A172 (cell line): ENCODE measurements at places on chromosomes 1 and 21. TPM values are rescaled to one million over a fixed set of nuclear protein-coding genes. Genes with fewer than 3 reads are reported as not detected.
A peak's percentile ranks its signal among the peaks of the same experiment; 100 is the strongest.

GRCh38 chr1:26218906-26219494, 15.0 kb upstream of the CEP85 start:
- DNase-seq, result peak; percentile 21

DNA sequence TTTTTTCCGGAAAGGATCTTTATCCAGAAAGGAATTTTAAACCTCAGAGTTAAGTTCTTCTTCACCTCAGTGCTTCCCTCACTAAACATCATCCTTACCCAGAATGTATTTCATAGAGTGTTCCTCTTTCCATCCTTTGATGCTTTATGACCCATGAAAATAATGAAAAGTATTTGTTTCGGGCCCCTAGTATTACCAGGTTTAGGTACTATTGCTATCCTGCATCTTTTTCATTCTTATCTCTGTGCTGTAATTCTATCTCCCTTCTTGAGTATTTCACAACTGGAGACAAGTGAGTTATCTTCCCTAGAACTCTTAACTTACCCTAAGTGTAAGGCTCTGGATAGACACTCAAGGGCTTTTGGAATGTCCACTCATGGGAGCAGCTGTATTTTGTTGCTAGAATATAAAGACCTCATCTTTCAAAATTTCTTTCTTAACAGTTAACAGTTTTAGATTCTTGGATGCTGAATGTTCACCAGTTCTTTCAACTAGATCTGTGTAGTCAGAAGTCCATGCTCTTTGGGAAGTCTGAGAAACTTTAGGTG, 26.2 kb downstream of the UCK2 start:
- DNase-seq, result no peak

DNA sequence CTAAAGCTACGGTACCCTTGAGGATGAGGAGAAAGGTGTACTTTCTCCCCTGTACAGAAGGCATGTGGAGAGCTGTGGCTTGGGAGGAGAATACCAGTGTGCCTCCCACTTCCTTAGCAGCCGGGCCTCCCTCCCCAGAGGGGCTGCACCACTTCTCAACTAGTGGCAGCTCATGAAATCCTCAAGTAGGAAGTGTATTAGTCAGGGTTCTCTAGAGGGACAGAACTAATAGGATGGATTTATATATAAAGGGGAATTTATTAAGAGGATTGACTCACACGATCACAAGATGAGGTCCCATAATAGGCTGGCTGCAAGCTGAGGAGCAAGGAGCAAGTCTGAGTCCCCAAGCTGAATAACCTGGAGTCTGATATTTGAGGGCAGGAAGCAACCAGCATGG, 53.1 kb upstream of the PPP2R5A start:
- no peak for DNase-seq

DNA sequence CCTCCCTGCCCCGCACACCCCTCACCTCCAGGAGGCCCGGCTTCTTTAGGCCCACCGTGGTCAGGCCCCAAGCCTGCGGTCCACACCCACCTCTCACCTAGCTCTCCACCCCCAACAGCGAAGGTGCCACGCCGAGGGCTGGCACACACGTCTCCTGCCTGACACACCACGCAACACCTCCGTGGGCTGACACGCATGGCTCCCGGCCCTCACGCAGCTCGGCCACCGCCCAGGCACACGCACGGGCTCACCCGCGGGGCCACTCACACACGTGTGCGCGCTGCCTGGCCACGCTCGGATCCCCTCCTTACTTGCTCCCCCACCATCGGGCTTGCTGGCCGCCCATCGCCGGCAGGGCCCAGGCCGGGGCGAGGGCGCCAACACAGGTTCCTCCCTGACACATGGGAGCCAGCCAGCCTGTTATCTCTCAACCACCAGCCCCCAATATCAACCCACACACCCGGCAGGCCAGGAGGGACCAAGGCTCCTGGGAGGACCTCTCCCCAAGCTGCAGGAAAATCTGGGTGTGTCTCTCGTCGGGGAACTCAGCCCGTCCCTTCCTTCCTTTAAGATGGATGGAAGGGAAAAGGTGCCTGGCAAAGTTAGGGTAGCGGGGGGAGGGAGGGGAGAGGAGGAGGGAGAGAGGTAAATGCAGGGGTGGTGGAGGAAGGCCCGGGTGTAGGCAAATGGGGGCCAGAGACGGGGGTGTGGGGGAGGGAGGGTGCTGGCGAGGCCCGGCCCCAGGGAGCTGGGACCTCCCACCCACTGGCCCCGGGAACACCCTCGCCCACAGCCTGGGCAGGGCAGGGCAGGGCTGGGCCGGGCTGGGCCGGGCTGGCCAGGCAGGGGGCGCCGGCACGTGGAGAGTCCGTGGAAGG, 546 bp downstream of the ELOVL1 start:
- peak; percentile 69 for DNase-seq

GRCh38 chr1:55654171-55654570, 439.0 kb upstream of the USP24 start:
- no peak for DNase-seq

DNA sequence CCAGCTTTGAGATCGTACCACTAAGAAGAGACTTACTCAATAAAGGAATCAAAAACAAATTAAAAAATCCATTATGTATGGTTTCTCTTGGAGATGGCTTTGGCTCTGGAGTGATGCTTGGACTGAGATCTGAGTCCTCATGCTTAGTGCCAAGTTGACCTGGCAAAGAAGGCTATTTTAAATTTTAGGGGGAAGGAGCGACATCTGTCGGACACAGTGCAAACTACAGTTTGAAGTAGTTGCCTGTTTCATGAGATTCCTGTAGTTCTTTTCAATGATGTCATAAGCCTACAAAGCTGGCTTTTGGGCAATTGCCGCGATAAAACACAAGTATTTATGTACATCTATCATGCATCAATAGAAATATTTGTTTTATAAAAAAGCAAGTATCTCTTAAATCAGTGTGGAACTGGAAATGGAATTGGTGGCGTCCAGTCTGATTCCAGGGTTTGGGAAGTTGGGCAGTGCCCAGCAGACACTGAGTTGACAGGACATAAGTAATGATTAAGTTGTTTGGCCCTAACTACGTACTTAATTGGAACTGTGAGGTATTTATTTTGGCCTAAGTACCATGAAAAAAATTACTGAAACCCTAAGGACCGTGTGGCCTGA, 50.0 kb downstream of the TBCE start:
- DNase-seq, result peak; percentile 86

DNA sequence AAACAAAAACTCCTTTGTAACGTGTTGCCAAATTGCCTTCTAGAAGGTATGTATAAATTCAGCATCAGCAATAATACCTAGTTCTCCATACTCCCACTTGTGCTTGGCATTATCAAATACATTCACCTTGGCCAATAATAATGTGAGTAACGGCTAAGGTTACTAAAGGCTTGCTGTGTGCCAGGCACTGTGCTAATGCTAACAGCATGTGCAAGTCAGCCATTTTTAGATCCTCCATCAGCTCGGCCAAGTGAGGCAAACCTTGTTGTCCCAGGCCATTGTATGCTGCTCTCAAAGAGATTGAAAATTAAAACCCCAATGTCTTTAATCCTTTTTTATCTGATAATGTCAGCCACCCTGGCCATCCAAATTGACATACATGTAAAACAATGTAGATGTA, 48.1 kb downstream of the STYXL2 start:
- DNase-seq, result no peak

- DNase-seq, result no peak
Observed at GRCh38 chr1:160636076-160636475, 10.8 kb downstream of the SLAMF1 start.

GRCh38 chr21:36636439-36636838, 62.5 kb upstream of the SIM2 start:
- no peak for DNase-seq

DNA sequence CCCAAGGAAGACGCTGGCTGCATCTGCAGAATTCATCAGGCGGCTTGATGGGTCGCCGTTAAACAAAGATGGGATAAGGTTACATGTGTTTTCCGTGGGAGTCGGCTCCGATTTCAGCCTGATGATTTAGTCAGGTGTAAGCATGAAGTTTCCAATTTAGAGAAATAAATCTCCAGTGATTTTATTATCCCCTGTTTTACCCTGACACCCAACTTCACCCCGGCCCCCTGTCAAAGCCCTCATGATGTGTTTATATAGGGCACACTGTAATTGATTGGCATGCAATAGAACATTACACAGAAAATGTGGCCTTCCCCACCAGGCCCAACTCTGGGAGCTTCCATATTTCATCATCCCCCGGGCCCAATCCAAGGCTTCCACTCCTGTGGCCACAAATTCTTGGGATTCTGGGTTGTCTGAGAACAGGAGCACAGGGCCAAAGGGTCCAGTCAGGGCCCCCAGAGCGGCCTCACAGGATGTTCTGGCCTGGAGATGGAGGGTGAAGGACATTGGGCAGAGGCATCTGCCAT, 72.5 kb downstream of the FOXD2 start:
- no peak for DNase-seq

DNA sequence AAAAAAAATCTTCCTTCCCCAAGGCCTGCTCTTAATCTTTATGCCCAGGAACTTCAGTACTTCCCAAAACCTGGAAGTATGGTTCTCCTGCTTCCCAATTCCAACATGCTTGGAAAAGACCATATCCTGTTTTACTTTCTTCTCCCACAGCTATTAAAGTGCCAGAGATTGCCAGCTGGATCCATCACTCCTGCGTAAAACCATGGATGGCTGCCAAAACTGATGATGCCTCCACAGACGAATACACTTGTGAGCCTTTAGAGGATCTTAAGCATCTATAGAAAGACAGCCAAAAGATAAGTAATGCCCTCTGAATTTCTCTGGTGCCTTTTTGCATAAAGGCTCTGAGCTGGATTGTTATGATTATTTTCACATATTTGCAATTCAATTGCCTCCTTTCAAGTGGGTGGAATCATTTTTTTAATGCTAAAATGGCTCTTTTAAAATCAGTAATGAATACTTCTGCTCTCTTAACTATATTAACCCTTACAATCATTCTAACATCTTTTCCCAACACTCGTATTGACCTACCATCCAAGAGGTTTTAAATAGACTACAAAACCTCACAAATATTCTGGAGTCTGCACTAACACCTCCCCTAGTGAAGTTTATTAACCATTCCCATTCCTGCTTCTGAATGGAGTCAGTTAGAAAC, 1807.8 kb downstream of the BRINP3 start:
- peak; percentile 77 for DNase-seq

- DNase-seq, result peak; percentile 51
Observed at GRCh38 chr1:205351984-205352713, 4.6 kb downstream of the KLHDC8A start.

DNA sequence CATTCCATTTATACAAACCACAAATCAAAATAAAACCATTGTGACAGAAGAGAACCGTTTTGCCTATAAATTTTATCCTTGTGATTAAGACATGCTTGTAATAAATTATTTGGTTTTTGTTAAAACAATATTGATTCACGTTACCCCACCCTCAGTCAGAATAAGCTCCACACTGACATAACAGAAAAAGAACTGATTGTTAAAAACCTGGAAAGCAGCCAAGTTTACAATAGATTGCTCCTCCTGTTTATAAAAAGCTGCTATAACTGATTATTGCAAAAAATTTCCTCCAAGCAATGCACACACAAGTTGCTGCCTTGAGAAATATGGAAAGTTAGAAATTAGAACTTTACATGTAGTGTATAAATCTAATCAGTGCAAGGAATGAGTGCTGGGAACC, 263.5 kb downstream of the SETD4 start:
- no peak for DNase-seq

DNA sequence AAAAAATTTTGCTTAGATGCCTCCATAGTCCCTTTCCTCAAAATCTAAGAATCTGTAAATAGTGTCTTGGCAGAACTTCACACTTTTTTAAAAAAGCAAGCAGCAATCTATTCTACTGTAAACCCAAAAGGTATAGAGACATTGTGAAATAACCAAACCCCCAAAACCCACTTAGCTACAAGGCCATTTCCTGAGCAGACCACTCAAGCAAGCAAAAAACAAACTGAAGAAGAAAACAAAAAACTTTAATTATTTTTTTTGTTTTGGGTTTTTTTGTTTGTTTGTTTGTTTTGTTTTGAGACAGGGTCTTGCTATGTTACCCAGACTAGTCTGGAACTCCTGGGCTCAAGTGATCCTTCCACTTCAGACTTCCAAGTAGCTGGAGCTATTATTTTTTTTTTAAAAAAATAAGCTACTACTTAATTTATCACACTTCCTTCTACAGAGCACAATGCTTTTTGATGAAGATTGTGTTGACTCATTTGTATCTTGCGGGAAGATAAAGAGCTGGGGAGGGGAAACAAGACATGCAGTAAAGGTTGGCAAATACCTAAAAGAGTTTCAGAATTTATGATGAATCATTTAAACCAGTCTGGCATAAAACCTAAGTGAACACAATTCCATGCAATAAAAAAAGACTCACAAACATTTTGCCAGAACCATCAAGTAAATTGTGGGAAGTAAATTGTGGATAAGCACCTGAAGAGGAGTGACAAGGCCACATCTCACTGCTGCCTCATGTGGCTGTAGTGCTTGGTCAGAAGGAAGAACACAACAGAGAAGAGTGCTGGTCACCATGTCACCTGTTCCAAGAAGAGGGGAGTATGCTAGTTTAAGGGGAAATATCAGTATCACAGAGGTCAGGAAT, 2.7 kb upstream of the PTPN22 start:
- peak; percentile 51 for DNase-seq

GRCh38 chr1:174775621-174776020, 224.1 kb upstream of the CACYBP start:
- no peak for DNase-seq

DNA sequence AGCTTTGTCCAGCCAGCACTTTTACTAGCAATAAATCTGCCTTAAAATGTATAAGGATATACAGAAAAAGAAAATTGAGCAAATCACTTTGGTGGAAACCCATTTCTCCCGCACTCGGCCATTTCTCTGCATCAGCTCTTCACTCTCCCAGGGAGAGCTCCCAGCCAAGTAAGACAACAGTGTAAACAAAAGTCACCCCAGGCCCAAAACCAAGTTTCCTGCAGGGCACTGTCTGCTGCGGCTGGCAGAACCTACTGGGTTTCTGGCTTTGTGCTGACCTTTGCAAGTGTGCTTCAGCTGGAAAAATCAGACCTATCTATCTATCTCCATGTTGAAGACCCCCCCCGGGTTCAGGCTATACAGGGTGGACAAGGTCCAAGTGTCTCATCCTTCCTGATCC, 476.7 kb upstream of the CAMK1G start:
- peak; percentile 17 for DNase-seq

GRCh38 chr21:26597981-26598380, 24.9 kb upstream of the CYYR1 start:
- no peak for DNase-seq

GRCh38 chr1:184892116-184892515, 82.2 kb downstream of the NIBAN1 start:
- no peak for DNase-seq

- DNase-seq, result no peak
Observed at GRCh38 chr1:29519108-29519787, 282.9 kb downstream of the PTPRU start.

CYP4A11 gene
- total RNA-seq, result not detected in 2 replicates

PLPPR5 gene
- not detected in 2 replicates for total RNA-seq

COQ8A gene
- total RNA-seq, result 6.9 and 7.9 TPM in 2 replicates

CNR2 gene
- total RNA-seq, result not detected in 2 replicates

CLIC4 gene
- 209 and 218 TPM in 2 replicates for total RNA-seq

KCND3 gene
- 0.07 and 0.17 TPM in 2 replicates for total RNA-seq

OR10J1 gene
- not detected in 2 replicates for total RNA-seq

IFI6 gene
- 24.9 and 32.0 TPM in 2 replicates for total RNA-seq

NBPF4 gene
- total RNA-seq, result not detected in 2 replicates

ADGRB2 gene
- total RNA-seq, result 11.3 and 20.9 TPM in 2 replicates

CSRP1 gene
- total RNA-seq, result 573 and 611 TPM in 2 replicates
